Dermis blood vessel endothelial cell (primary cell): ENCODE measurements at places on chromosomes 11 and 22. TPM values are rescaled to one million over a fixed set of nuclear protein-coding genes. Genes with fewer than 3 reads are reported as not detected.
A peak's percentile ranks its signal among the peaks of the same experiment; 100 is the strongest.

- no peak for DNase-seq
Observed at GRCh38 chr22:45304971-45305370, 4.8 kb upstream of the FAM118A start.

DNA sequence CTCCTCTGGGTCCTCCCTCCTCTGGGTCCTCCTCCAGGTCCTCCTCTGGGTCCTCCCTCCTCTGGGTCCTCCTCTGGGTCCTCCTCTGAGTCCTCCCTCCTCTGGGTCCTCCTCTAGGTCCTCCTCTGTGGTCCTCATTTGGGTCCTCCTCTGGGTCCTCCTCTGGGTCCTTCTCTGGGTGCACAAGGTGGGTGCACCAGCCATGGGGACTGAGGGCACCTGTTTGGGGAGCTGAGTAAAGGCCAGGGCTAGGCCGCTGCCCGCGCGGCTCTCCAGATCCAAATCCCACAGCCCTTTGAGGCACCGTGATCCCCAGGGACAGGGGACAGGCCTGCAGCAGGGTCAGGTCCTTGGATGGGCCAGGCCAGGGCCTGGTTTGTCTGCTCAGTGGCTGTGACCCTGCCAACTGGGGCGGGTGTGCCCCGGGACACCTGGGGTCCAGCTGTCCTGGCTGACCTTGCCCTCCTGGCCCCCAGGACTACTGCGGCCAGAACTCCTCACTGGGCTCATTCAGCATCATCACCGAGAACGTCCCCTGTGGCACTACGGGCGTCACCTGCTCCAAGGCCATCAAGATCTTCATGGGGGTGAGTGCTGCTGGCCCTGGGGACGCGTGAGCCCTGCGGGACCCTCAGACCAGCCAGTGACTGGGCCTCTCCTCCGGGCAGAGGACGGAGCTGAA, 12.7 kb downstream of the MUC2 start:
- no peak for DNase-seq

DNA sequence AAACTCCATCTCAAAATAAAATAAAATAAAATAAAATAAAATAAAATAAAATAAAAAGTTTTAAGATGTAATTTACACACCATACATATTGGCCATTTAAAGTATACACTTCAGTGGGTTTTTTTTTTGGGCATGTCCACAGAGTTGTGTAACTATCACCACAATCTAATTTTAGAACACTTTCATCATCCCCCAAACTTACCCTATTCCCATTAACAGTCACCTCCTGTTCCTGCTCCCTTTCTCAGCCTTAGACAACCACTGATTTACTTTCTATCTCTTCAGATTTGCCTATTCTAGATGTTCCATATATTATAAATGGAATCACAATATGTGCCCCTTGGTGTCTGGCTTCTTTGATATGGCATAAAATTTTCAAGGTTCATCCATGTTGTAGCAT, 4.6 kb upstream of the ACER3 start:
- no peak for DNase-seq

- DNase-seq, result no peak
Observed at GRCh38 chr22:34427841-34428240, 507.6 kb upstream of the LARGE1 start.

PAX6 gene
- total RNA-seq, result not detected in 2 replicates

GRCh38 chr11:61023086-61023965, 51.8 kb downstream of the CD6 start:
- DNase-seq, result no peak

GRCh38 chr22:44080936-44081861, 57.1 kb downstream of the PARVB start:
- peak; percentile 84 for DNase-seq

DNA sequence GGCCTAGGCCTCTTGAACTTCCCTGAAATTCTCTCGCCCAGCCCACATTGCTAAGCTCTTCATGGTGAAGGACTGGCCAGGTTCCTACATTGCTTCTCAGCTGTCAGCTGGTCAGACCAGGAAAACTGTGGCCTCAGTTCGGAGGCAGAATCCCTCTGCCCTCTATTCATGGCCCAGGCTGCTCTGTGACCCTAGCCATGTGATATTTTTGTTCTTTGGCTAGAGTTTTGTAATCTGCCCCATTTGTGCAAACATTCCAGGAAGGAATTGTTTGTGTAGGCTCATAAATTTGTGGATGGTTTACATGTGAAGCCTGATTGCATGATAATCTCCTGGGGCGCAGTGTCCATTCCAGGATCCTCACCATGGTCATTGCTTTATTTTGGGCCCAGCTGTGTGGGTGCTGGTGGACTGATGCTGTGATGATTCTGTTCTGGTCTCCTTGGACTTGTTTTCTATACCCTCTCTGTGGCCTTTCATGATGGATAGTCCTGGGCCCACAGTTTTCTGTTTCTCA, 149.1 kb upstream of the E2F8 start:
- no peak for DNase-seq

DNA sequence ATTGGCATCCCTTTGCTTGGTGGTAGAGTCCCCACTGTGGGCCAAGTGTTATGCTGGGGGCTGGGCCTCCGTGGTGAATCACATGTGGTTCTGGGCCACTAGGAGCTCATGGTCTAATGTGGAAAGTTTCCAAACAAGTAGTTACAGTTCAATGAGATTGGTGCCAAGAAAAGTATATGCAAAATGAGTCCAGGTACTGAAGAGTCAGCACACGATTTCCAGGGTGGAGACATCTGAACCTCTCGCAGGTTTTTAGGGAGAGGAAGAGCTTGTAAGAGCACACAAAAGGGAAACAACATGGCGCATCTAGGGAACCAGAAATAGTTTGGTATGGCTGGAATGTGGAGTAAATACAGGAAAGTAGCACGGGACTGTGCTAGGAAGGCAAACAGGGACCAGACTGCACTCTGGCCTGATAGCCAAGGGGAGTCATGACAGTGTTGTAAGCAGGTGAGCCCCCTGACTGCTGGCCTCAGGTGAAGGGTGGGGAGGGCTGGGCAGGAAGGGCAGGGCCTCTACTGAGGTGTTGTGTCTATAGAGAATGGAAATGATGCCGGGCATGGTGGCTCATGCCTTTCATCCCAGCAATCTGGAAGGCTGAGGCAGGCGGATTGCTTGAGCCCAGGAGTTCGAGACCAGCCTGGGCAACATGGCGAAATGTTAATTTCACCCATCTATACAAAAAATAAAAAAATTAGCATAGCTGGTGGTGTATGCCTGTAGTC, 12.6 kb downstream of the POLR2F start:
- DNase-seq, result peak; percentile 15

DNA sequence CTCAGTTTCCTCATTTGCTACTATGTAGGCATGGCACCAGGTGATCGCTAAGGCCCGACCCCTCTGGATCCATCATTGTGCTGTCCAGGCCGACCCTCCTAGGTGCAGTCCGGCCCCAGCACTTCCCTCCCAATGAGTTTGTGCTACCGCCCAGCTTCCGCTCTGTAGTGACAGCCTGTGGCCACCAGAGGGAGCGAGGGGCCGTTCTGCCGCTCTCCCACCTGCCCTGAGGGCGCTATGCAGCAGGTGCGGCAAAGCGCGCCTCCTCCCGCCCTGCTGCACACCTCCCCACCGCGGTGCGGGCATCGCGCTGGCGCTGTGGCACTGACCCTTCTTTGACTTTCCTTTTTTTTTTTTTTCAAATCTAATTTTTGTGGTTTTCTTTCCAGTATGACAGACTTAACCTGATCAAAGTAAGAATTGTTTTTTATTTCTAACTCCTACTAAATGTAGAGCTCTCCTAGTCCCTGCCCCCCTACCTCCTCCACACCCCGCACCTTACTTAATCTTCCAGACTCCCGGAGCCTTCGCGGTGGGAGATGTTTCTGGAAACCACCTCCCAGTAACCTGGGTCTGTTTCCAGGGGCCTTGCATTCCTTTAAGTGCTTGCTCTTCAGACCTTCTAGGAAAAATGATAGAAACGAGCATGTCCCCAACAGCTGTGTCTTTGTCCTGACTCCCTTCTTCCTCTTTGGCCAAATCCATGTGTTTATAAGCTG, 73.7 kb downstream of the SCN3B start:
- peak; percentile 69 for DNase-seq

DNA sequence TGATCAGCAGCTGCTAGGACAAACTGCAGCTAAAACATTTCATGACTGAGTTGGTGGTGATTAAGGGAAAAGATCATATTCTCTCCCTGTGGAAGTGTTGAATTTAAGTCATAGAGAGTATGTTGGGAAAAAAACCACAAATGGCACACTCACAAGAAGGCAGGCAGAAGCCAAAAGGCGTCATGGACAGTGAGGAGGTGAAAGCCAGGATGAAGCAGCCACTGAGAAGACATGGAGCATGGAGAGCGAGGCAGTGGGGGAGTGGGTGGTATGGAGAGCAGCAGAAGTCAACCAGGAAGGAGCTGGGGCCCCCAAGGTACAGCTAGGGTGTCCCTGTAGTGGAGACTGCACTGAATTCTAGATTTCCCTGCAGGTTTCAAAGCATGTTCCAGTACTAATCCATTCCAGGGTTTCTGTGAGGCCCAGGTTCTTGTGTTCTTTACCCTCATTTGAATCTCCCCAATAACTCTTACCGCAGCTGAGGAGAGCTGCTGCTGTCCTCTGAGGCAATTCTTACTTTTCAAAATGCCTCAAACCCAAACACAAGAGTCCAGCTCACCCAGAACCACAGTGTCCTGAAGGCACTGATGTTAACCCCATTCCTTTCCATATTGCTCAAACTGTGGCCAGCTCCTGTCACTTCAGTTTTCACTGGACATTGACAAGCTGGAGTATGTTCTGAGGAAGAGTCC, 191.8 kb upstream of the E2F8 start:
- no peak for DNase-seq

DRD4 gene
- under 0.01 TPM in 1 of 2 replicates, not detected in the other for total RNA-seq

MMP1 gene
- 650 and 1,055 TPM in 2 replicates for total RNA-seq

DNA sequence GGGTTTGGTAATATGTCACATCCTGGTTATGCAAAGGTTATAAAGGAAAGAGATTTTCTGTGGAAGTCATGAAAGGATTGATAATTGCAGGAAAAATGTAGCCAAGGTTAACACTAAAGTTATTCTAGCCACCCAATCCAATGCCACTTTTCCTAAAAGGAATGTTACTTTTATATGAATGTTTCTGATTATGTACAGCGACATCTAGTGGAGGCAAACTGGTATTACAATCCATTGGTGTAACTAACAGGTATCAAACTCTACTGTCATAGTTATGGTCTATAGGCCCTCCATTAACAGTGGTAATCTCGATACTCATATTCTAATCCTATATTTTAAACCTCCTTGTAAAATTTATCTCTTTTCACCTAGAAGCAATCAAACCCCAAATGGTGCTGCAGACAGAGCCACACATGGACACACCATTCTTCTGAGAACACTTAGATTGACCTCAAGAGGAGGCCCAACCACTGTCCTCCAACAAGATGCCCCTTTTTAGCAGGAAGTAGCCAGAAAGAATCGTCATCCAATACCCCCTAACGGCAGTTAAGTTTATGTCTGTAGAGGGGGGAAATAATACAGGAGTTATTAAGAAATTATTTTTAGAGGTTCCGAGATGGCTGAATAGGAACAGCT, 74.9 kb upstream of the RAG2 start:
- peak; percentile 69 for DNase-seq

GRCh38 chr11:1202776-1203504, 19.9 kb upstream of the MUC5B start:
- peak; percentile 66 for DNase-seq

FAR1 gene
- 76.2 and 115 TPM in 2 replicates for total RNA-seq

- DNase-seq, result no peak
Observed at GRCh38 chr11:28517621-28518020, 409.4 kb downstream of the METTL15 start.
